ENCODE measurements at places on chromosomes 7 and 10. TPM values are rescaled to one million over a fixed set of nuclear protein-coding genes. Genes with fewer than 3 reads are reported as not detected.

Gene FAM107B
- 30.0 TPM for total RNA-seq

Gene PAX4
- not detected for total RNA-seq

Gene GPR146
- total RNA-seq: 5.1 TPM

Gene IGFBP1
- 4.0 TPM for total RNA-seq

Gene ITPRID1
- not detected for total RNA-seq

Gene PRSS2
- not detected for total RNA-seq

Gene CTAGE15
- not detected for total RNA-seq

Gene PLAU
- 27.9 TPM for total RNA-seq

Gene PRRT4
- not detected for total RNA-seq

Gene GPR26
- total RNA-seq: not detected

Gene TWIST1
- 101 TPM for total RNA-seq

Gene MEOX2
- total RNA-seq: 3.8 TPM

Gene ZNF425
- total RNA-seq: 4.7 TPM

- no peaks in the 10 kb centered on the region for H3K27me3 ChIP-seq
- no peak overlapping the region for H3K27ac ChIP-seq
- H3K4me1 ChIP-seq: no peaks in the 10 kb centered on the region
- peaks cover 15% of the 10 kb centered on the region for H3K36me3 ChIP-seq
Observed at GRCh38 chr7:26216049-26216448, 14.5 kb downstream of the CBX3 start.

- H3K4me3 ChIP-seq: peak overlapping the region; percentile 40
- no peaks in the 10 kb centered on the region for H3K4me1 ChIP-seq
- H3K36me3 ChIP-seq: no peaks in the 10 kb centered on the region
- no peak overlapping the region for H3K27ac ChIP-seq
- H3K27me3 ChIP-seq: peaks cover 37% of the 10 kb centered on the region
Observed at GRCh38 chr7:32298408-32299132, 191.6 kb downstream of the LSM5 start.

GRCh38 chr7:11166051-11166450 is 192.4 kb downstream of the PHF14 start:
- no peaks in the 10 kb centered on the region for H3K4me1 ChIP-seq
- H3K4me3 ChIP-seq: no peak overlapping the region
- no peaks in the 10 kb centered on the region for H3K36me3 ChIP-seq
- H3K27me3 ChIP-seq: no peaks in the 10 kb centered on the region
- H3K27ac ChIP-seq: no peak overlapping the region

GRCh38 chr7:93678185-93678584 is 103.7 kb upstream of the CALCR start:
- H3K36me3 ChIP-seq: no peaks in the 10 kb centered on the region
- no peak overlapping the region for H3K4me3 ChIP-seq
- no peak overlapping the region for H3K27ac ChIP-seq
- H3K27me3 ChIP-seq: no peaks in the 10 kb centered on the region

- no peak for DNase-seq
- no peak overlapping the region for H3K27ac ChIP-seq
- H3K27me3 ChIP-seq: no peaks in the 10 kb centered on the region
- no peaks in the 10 kb centered on the region for H3K4me1 ChIP-seq
Observed at GRCh38 chr7:71364551-71364950, 232.6 kb downstream of the GALNT17 start.

- peak overlapping the region; percentile 92 for H3K27ac ChIP-seq
- peaks cover 20% of the 10 kb centered on the region for H3K4me1 ChIP-seq
- H3K27me3 ChIP-seq: no peaks in the 10 kb centered on the region
- no peak for DNase-seq
- no peaks in the 10 kb centered on the region for H3K36me3 ChIP-seq
Observed at GRCh38 chr10:125124907-125125306, 35.5 kb downstream of the CTBP2 start.

DNA sequence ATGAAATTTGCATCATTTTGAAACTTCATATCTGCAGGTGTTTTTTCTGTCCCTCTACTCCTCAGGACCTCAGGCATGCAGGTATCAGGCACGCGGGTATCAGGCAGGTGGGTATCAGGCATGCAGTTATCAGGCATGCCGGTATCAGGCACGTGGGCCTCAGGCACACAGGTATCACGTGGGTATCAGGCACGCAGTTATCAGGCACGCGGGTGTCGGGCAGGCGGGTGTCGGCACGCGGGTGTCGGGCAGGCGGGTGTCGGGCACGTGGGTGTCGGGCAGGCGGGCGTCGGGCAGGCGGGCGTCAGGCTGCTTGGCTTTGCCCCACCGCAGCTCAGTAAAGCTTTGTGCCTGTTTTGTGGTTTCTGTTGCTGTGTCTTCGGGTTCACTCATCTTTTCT is 8.7 kb downstream of the SPRN start:
- no peaks in the 10 kb centered on the region for H3K4me1 ChIP-seq
- H3K27ac ChIP-seq: no peak overlapping the region
- no peak overlapping the region for H3K4me3 ChIP-seq
- no peak for DNase-seq
- no peaks in the 10 kb centered on the region for H3K27me3 ChIP-seq

DNA sequence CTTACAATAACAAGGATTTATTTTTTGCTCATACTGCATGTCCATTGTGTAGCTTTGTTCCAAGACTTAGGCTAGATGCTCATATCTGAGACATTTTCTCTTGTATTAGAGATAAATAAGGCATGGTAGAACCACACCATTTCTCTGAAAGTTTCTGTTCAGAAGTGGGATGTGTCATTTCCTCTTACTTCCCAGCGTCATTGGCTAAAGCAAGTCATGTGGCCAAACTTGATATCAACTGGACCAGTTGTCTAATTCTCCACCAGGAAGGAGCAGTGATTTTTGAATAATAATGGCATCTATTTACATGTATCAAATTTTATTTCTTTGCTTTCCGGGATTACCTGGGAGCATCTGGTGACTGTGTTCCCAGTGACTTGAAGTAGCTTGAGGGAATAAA is 38.3 kb downstream of the AHCYL2 start:
- peak; percentile 45 for DNase-seq
- no peaks in the 10 kb centered on the region for H3K4me1 ChIP-seq
- H3K36me3 ChIP-seq: no peaks in the 10 kb centered on the region
- H3K4me3 ChIP-seq: no peak overlapping the region
- H3K27me3 ChIP-seq: no peaks in the 10 kb centered on the region

GRCh38 chr10:82318534-82318933 is 443.5 kb downstream of the NRG3 start:
- H3K27me3 ChIP-seq: no peaks in the 10 kb centered on the region
- no peak overlapping the region for H3K27ac ChIP-seq
- no peaks in the 10 kb centered on the region for H3K36me3 ChIP-seq
- no peak for DNase-seq
- H3K4me1 ChIP-seq: no peaks in the 10 kb centered on the region

GRCh38 chr7:150967349-150967748 is 10.8 kb downstream of the KCNH2 start:
- H3K27ac ChIP-seq: no peak overlapping the region
- DNase-seq: no peak
- no peaks in the 10 kb centered on the region for H3K4me1 ChIP-seq
- no peak overlapping the region for H3K4me3 ChIP-seq
- peaks cover 18% of the 10 kb centered on the region for H3K27me3 ChIP-seq
- H3K36me3 ChIP-seq: no peaks in the 10 kb centered on the region

DNA sequence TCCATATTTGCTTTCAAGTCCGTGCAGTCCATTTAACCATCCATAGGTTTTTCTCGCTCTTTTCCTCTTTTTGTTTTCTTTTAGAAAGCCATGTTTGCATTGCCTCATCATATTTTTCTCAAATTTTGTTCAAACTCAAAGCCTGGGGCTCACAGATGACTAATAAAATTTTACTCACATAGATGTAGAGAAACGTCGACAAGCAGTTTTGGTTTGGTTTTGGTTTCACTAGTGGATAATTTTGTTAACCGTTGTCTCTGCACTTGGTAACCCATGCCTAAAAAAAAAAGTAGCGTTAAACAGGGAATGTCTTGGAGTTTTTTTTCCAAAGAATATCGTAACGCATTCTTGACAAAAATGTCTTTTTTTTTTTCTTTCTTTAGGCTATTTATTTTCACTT is 344.2 kb upstream of the GALNT17 start:
- no peak overlapping the region for H3K4me3 ChIP-seq
- H3K27me3 ChIP-seq: no peaks in the 10 kb centered on the region
- DNase-seq: no peak

- no peak overlapping the region for H3K4me3 ChIP-seq
- no peak overlapping the region for H3K27ac ChIP-seq
- no peak for DNase-seq
- H3K36me3 ChIP-seq: peaks cover 68% of the 10 kb centered on the region
- H3K27me3 ChIP-seq: no peaks in the 10 kb centered on the region
Observed at GRCh38 chr7:98946389-98946788, 68.1 kb downstream of the TRRAP start.

- no peaks in the 10 kb centered on the region for H3K4me1 ChIP-seq
- no peak for DNase-seq
- H3K27ac ChIP-seq: no peak overlapping the region
- H3K4me3 ChIP-seq: no peak overlapping the region
- H3K27me3 ChIP-seq: no peaks in the 10 kb centered on the region
Observed at GRCh38 chr7:150855476-150856302, 3.4 kb downstream of the AOC1 start.

GRCh38 chr10:77603534-77603927 is 34.1 kb downstream of the KCNMA1 start:
- H3K4me3 ChIP-seq: no peak overlapping the region
- peak; percentile 35 for DNase-seq
- no peak overlapping the region for H3K27ac ChIP-seq
- H3K4me1 ChIP-seq: peaks cover 32% of the 10 kb centered on the region

- no peaks in the 10 kb centered on the region for H3K27me3 ChIP-seq
- H3K4me3 ChIP-seq: no peak overlapping the region
- no peak for DNase-seq
- peaks cover 5% of the 10 kb centered on the region for H3K4me1 ChIP-seq
- H3K27ac ChIP-seq: no peak overlapping the region
Observed at GRCh38 chr7:92678291-92678920, 88.2 kb upstream of the FAM133B start.

GRCh38 chr7:36884351-36884750 is 160.1 kb upstream of the AOAH start:
- DNase-seq: no peak
- no peaks in the 10 kb centered on the region for H3K4me1 ChIP-seq
- no peak overlapping the region for H3K27ac ChIP-seq
- H3K27me3 ChIP-seq: no peaks in the 10 kb centered on the region

DNA sequence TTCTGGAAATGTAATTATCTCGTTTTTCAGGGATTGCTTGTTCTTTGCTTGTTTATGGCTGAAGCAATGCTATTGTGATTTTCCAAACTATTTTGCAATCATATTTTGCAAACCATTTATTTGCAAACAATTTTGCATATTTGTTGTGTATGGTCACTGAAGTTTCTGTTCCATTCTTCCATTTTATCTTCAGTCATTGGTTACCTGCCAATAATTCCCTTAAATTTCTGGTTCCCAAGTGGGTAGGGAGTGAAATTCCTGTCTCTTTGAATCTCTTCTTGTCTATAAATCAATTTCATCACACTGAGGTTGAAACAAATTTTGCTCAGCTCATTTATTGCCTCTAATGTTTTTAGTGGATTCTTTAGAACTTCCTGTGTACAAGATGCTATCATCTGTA is 401.7 kb upstream of the VWC2 start:
- H3K27me3 ChIP-seq: no peaks in the 10 kb centered on the region
- H3K27ac ChIP-seq: no peak overlapping the region
- no peaks in the 10 kb centered on the region for H3K4me1 ChIP-seq

DNA sequence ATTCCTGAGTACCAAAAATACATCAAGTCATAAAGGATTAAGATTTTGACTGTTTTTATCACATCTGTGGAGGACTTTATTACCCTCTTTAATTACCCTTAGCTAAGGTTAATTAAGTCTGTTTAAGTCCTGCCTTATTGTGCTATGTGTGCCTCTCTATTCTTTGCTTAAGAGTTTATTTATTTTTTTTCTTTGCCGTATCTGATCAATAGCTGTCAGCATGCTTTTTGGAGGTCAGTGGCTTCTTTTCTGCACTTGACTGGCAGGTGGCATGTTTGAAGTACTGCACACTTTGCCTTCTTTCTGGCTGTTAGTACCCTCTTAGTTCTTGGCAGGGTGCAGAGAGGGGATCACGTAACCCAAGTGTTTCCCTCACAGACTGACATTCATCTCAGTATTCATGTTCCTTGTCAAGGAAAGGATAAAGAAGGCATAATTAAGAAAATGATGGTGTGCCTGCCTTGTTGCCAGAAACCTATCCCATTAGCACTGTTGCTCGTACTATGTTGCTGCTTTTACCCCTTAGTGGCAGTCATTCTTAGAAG is 225.8 kb downstream of the EXOC4 start:
- H3K27me3 ChIP-seq: no peaks in the 10 kb centered on the region
- H3K27ac ChIP-seq: no peak overlapping the region
- no peak overlapping the region for H3K4me3 ChIP-seq

GRCh38 chr7:2242541-2243429 is 759 bp downstream of the NUDT1 start:
- H3K27ac ChIP-seq: peak overlapping the region; percentile 83
- DNase-seq: peak; percentile 92
- H3K4me3 ChIP-seq: peak overlapping the region; percentile 91

GRCh38 chr7:80686576-80686975 is 48.1 kb downstream of the CD36 start:
- no peaks in the 10 kb centered on the region for H3K27me3 ChIP-seq
- H3K4me3 ChIP-seq: no peak overlapping the region
- no peaks in the 10 kb centered on the region for H3K4me1 ChIP-seq

GRCh38 chr10:94281654-94282053 is 81.1 kb downstream of the NOC3L start:
- DNase-seq: no peak
- H3K4me3 ChIP-seq: no peak overlapping the region
- peaks cover 3% of the 10 kb centered on the region for H3K4me1 ChIP-seq
- H3K36me3 ChIP-seq: no peaks in the 10 kb centered on the region
- no peak overlapping the region for H3K27ac ChIP-seq

GRCh38 chr7:141587304-141587703 is 36.1 kb downstream of the AGK start:
- H3K27ac ChIP-seq: peak overlapping the region; percentile 80
- no peak for DNase-seq
- H3K4me3 ChIP-seq: no peak overlapping the region
- peaks cover 22% of the 10 kb centered on the region for H3K4me1 ChIP-seq
- H3K27me3 ChIP-seq: no peaks in the 10 kb centered on the region
- no peaks in the 10 kb centered on the region for H3K36me3 ChIP-seq

DNA sequence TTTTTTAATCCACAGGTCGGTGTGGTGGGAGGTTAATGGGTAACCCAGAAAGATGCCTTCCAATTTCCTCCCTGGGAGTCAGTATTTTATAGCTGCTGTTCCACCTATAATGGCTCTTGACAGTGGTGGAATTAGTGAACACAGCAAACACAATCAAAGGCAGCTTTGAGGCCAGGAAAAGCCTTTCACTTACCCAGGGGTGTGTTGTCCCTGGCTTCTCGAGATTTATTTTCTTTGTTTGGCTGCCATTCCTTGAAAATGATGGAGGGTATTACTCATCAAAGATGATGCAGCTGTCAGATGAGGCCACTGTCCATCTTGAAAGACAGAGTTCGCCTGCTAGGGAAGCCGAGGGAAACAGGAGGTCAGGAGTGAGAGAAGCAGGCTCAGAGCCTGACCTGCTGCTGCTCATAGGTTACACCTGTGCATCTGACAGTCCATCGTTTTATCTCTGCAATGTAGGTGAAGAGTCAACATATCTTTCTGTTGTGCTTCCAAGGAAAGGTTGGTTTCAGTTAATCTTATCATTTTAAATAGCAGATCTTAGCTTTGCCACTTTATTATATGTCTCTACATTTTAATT is 221.6 kb downstream of the XPNPEP1 start:
- H3K4me1 ChIP-seq: no peaks in the 10 kb centered on the region
- no peak overlapping the region for H3K27ac ChIP-seq
- no peak for DNase-seq
- H3K27me3 ChIP-seq: no peaks in the 10 kb centered on the region

- H3K4me3 ChIP-seq: no peak overlapping the region
- peaks cover 10% of the 10 kb centered on the region for H3K4me1 ChIP-seq
- no peaks in the 10 kb centered on the region for H3K27me3 ChIP-seq
- DNase-seq: no peak
- no peak overlapping the region for H3K27ac ChIP-seq
Observed at GRCh38 chr10:110481919-110482318, 15.8 kb upstream of the DUSP5 start.

GRCh38 chr7:7761340-7761973 is 43.0 kb upstream of the RPA3 start:
- no peaks in the 10 kb centered on the region for H3K27me3 ChIP-seq
- peak overlapping the region; percentile 24 for H3K27ac ChIP-seq
- H3K4me3 ChIP-seq: peak overlapping the region; percentile 71
